ENCODE measurements at places on chromosomes 16 and 17.

DNA sequence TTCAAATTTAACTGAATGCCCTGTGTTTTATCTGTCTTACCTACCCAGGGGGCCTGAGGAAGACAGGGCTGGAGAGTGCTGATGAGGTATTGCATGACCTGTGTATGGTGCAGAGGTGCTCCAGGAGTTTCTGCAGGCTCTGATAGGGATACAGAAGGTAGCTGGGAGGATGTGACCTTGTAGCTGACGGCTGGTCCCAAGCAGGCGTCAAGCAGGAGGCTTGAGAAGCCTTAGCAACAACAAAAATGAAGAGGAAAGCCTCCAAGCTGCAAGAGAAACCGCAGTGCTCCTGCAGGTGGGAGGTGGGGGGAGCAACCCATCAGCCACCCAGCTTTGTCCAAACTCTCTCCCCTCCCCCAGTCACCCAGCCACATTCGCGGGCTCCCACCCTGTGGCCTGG lies 40.4 kb downstream of the LAT start:
- no peak for DNase-seq

- DNase-seq = no peak
Measured at GRCh38 chr16:83923581-83924365, 24.9 kb downstream of the MLYCD start.

DNA sequence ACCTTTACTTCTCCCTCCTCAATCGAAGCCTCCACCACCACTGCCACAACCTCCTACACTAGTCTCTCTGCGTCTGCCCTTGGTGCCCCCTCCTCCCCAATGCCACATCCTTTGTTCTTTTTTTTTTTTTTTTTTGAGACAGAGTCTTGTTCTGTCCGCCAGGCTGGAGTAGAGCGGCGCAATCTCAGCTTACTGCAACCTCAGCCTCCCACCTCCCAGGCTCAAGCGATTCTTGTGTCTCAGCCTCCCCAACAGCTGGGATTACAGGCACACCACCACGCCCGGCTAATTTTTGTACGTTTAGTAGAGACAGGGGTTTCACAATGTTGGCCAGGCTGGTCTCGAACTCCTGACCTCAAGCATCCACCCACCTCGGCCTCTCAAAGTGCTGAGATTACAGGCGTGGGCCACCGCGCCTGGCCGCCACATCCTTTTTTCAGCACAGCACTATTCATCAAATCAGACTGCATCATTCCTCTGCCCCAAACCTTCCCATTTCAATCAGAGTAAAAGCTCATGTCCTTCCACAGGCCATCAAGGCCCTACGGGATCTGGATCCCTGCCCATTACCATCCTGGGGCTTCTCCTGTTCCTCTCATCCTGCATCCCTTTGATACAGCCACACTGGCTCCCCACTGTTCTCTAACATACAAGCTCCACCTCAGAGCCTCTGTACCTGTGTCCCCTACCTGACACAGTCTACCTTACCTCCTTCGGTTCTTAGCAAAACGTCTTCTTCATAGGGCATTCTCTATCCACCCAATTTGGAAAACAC lies 2.0 kb downstream of the KLHL11 start:
- no peak for DNase-seq

GRCh38 chr16:89209522-89210044 lies 7.9 kb upstream of the ZNF778 start:
- no peak for DNase-seq

DNA sequence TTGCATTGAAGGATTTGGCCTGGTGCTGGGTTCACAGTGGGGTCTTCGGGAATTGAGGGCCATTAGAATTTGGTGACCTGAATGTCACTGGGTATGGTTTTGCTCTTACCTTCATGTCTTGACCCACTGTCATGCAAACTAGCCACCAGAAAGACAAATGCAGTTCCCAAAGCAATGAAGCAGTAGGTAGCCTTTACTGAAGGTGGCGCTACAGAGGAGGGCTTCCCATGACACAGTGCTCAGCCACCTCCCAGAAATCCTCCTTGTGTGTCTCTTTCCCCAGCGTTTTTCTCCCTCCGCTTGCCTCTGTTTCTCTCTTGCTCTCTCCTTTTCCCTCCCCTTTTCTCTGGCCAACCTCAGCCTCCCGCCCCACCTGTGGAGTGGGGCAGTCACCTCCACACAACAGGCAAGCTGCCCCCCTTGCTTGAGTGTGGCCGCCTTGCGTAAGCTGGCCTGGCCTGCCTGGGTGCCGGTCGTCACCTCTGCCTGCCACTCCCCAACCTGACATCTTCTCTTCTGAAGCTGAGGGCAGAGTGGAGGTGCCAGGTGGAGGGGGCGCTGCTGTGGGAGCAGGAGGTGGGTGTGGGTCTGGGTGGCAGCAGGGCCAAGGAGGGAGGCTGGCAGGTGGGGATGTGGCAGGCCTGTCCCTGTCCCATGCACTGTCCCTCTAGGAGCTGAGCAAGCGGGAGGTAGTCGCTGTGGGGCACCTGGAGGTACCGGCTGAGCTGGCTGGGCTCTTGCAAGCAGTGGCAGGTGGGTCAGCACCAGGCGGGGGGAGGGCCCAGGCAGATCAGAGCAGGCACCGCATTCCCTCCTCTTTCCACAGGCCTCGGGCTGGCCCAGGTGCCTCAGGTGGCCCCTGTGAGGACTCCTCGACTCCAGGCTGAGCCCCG lies 34.7 kb downstream of the MYO15A start:
- DNase-seq = no peak

DNA sequence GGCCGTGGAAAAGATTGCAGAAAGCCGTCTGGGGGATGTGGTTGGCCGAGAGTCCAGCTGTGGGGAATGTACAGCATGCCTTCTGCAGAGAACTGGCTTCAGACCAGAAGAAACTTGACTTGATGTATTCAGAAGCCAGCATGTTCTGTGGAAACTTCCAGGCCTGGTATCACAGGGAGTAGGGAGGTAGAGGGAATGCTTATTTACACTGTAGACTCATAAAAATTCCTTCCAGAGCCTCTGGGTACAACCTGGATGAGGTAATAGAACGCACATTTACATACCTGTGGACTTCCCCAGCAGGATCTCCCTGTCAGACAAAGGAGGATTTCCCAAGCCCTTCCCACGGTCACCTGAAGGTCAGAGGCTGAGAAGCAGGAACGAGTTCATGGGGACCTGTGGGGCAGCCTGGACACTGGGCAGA lies 11.8 kb upstream of the GAS7 start:
- DNase-seq = no peak

- DNase-seq = no peak
Measured at GRCh38 chr16:54446639-54447038, 160.1 kb upstream of the IRX3 start.

- DNase-seq = peak; percentile 72
Measured at GRCh38 chr16:31472709-31473203, 804 bp downstream of the TGFB1I1 start.

DNA sequence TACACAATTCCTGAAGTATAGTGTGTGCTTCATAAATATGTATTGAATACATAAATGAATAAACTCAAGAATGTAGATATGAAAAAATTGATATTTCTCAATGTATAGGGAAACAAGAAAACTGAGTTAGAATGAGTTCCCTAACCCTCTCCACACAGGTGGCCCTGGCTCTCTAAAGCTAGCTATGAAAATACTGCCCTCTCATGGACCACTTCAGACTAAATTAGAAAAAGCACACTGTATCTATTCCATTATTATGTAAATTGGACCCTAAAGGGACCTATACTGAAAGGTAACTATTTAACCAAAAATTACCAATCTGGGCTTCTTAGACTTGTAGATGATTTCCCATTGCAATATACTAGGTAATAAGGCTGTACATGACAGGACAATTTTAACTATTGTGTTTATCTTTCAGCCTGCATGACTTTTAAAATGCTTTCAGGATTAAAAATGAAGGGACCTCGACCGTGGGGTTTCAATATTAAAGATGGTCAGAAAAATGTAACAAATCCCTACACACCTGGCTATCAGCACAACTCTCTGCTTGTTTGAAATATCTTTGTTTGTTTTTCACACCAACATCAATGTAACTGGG lies 672.5 kb upstream of the KIF2B start:
- DNase-seq = no peak

DNA sequence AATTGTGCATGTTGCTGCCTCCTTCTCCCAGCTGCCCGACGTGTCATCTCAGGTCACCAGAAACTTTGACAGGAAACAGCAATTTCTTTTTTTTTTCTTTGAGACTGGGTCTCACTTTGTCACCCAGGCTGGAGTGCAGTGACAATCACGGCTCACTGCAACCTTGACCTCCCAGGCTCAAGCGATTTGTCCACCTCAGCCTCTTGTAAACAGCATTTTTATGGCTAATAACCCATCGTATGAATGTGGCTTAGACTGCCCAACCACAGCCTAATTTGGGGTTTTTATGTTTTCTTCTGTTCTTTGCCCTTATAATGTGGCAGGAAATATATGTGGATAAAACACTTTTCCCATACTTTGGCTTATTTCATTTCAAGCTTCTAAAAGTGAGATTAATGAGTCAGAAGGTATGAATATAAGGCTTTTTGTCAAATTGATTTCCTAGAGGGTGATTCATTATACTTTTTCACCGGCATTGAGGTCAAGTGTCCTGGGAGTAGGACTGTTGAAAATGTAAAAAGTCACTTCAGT lies 31.0 kb upstream of the SLC5A10 start:
- no peak for DNase-seq

DNA sequence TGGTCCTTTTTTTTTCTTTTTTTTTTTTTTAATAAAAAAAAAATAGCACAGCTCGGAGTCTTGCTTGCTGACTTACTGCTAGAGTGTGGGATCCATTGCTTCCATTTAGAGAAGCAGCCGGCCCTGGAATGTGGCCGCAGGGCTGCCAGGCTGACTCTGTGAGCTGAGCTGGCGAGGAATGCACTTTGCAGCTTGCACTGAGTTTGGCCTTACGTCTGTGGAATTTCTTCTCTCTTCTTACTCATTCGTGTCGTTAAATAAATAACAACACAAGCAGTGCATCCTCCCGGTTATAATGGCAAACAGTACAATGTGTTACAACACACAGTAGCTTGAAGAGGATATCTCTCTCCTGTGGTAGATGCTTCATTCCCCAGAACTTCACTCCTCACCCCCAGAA lies 69.2 kb downstream of the PRKCB start:
- DNase-seq = no peak

Data from CD4-positive, alpha-beta T cell (primary cell).